ENCODE measurements at places on chromosomes 7 and 10. TPM values are rescaled to one million over a fixed set of nuclear protein-coding genes. Genes with fewer than 3 reads are reported as not detected.

GRCh38 chr7:133234961-133235875 lies 17.7 kb upstream of the EXOC4 start:
- no peak for DNase-seq

GRCh38 chr7:126460664-126461063 lies 792.1 kb downstream of the GRM8 start:
- no peak for DNase-seq

DNA sequence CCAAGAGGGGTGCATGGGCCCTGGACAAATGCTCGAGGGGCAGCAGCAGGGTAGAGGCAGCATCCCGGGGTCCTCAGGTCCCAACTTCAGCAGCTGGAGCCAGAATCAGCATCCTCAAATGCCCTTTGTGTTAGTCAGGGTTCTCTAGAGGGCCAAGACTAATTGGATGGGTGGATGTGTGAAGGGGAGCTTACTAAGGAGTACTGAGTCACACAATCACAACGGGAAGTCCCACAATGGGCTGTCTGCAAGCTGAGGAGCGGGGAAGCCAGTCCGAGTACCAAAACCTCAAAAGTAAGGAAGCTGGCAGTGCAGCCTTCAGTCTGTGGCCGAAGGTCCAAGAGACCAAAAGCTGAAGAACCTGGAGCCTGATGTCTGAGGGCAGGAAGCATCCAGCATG lies 162.9 kb upstream of the TCERG1L start:
- no peak for DNase-seq

DNA sequence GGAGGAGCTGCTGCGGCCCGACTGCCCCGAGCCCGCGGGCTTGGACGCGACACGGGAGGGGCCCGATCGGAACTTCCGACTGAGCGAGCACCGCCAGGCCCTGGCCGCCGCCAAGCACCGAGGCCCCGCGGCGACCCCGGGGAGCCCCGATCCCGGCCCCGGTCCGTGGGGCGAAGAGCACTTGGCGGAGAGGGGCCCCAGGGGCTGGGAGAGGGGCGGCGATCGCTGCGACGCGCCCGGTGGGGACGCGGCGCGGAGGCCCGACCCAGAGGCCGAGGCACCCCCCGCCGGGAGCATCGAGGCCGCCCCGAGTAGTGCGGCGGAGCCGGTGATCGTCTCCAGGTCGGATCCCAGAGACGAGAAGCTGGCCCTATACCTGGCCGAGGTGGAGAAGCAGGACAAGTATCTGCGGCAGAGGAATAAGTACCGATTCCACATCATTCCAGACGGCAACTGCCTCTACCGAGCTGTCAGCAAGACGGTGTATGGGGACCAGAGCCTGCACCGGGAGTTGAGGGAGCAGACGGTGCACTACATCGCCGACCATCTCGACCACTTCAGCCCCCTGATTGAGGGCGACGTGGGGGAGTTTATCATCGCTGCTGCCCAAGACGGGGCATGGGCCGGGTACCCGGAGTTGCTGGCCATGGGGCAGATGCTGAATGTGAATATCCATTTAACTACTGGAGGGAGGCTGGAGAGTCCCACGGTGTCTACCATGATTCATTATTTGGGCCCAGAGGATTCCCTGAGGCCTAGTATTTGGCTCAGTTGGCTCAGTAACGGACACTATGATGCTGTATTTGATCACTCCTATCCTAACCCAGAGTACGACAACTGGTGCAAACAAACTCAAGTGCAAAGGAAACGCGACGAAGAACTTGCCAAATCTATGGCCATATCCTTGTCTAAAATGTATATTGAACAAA lies 1.4 kb downstream of the OTUD1 start:
- DNase-seq, result peak; percentile 81

HMX2 gene
- not detected for total RNA-seq

HERC4 gene
- 50.4 TPM for total RNA-seq

TAS2R5 gene
- 0.90 TPM for total RNA-seq
